ENCODE measurements at places on chromosomes 16 and 17. TPM values are rescaled to one million over a fixed set of nuclear protein-coding genes. Genes with fewer than 3 reads are reported as not detected.

CLEC18A gene
- total RNA-seq, result 2.0 TPM

DNA sequence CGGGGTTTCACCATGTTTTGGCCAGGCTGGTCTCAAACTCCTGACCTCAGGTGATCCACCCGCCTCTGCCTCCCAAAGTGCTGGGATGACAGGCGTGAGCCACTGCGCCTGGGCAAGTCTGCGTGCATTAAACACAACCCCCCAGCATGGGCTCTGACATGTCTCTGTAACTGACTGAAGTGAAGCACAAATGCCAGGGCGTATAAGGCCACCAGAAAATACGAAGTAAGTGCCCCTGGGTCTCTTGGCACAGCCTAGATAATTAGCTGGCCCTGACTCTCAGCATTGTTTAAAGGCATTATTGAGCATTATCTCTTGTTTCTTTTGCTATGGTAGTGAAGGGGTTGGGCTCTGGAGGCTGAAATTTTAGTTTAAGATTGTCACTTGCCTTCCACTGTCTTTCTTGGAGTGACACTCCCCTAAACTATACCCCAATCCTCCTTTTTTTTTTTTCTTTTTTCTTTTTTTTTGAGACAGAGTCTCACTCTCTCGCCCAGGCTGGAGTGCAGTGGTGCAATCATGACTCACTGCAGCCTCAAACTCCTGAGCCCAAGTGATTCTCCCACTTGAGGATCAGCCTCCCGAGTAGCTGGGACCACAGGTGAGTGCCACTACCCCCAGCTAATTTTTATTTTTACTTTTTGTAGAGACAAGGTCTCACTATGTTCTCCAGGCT, 8.2 kb upstream of the SEC14L1 start:
- no peaks in the 10 kb centered on the region for H3K27me3 ChIP-seq
- no peak overlapping the region for H3K4me3 ChIP-seq
- H3K27ac ChIP-seq, result no peak overlapping the region
- DNase-seq, result no peak
- no peaks in the 10 kb centered on the region for H3K36me3 ChIP-seq
- peaks cover 20% of the 10 kb centered on the region for H3K4me1 ChIP-seq

- H3K27ac ChIP-seq, result no peak overlapping the region
- no peaks in the 10 kb centered on the region for H3K4me1 ChIP-seq
- peaks cover 10% of the 10 kb centered on the region for H3K36me3 ChIP-seq
- H3K4me3 ChIP-seq, result no peak overlapping the region
These were observed 55.7 kb upstream of the CACNG5 start for GRCh38 chr17:66779237-66779606.

DNA sequence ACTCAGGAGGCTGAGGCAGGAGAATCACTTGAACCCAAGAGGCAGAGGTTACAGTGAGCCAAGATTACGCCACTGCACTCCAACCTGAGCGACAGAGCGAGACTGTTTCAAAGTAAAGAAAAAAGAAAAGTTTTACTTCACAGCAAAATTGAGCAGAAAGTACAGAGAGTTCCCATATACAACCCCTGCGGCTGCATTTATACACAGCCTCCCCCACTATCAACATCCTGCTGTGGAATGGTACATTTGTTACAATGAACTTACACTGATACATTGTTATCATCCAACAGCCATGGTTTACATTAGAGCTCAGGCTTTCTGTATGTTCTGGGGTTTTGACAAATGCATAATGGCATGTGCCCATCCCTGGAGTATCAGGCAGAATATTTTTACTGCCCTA, 2.6 kb upstream of the MTHFSD start:
- no peaks in the 10 kb centered on the region for H3K36me3 ChIP-seq
- H3K4me3 ChIP-seq, result no peak overlapping the region
- no peak overlapping the region for H3K27ac ChIP-seq
- peaks cover 18% of the 10 kb centered on the region for H3K27me3 ChIP-seq

NGFR gene
- total RNA-seq, result 0.78 TPM

DNA sequence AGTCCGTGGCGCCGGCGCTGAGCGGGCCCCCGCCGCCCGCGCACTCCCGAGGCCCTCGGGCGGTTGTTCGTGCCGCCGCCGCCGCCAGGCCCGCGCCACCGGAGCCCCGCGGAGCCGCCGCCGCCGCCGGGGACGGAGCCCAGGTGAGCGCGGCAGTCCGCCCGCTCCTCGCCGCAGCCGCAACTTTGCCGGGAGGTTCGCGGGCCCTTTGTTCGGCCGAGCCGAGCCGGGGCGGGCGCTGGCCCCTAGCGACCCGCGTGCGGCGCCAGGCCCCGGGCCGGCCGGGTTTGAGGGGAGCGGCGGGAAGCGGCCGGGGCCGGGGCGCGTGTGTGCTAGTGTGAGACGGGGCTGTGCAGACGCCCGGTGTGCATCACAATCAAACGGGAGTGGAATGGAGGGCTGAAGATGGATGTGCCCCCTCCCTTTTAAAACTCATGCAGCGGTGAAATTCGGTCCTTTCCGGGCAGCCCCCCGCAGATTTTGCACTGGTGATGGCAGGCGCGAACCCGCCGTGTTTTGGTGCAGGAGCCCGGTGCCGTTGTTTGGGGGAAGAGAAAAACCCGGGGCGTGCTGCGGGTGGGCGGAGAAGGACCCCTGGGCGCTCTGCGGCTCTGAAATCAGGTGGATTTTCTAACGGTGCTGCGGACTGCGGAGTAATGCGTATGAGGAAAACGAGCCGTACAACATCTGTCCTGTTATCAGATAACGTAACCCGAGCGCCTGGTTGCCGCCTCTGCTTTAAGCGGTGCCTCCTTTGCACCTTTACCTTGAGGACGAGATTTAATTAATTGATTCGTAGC, 823 bp downstream of the TNRC6C start:
- no peak for DNase-seq
- no peak overlapping the region for H3K27ac ChIP-seq
- H3K36me3 ChIP-seq, result no peaks in the 10 kb centered on the region
- H3K4me1 ChIP-seq, result peaks cover 37% of the 10 kb centered on the region

GRCh38 chr17:50778988-50779387, 11.7 kb upstream of the ANKRD40CL start:
- H3K27ac ChIP-seq, result no peak overlapping the region
- H3K4me1 ChIP-seq, result peaks cover 5% of the 10 kb centered on the region
- no peak overlapping the region for H3K4me3 ChIP-seq
- H3K27me3 ChIP-seq, result peaks cover 9% of the 10 kb centered on the region

All from upper lobe of right lung (tissue), 1 donor.